ENCODE measurements at places on chromosomes 4 and X. TPM values are rescaled to one million over a fixed set of nuclear protein-coding genes. Genes with fewer than 3 reads are reported as not detected.

GRCh38 chrX:68827256-68827655 lies 1.6 kb upstream of the EFNB1 start:
- no peaks in the 10 kb centered on the region for H3K36me3 ChIP-seq
- H3K4me3 ChIP-seq, result no peak overlapping the region
- H3K4me1 ChIP-seq, result no peaks in the 10 kb centered on the region

DNA sequence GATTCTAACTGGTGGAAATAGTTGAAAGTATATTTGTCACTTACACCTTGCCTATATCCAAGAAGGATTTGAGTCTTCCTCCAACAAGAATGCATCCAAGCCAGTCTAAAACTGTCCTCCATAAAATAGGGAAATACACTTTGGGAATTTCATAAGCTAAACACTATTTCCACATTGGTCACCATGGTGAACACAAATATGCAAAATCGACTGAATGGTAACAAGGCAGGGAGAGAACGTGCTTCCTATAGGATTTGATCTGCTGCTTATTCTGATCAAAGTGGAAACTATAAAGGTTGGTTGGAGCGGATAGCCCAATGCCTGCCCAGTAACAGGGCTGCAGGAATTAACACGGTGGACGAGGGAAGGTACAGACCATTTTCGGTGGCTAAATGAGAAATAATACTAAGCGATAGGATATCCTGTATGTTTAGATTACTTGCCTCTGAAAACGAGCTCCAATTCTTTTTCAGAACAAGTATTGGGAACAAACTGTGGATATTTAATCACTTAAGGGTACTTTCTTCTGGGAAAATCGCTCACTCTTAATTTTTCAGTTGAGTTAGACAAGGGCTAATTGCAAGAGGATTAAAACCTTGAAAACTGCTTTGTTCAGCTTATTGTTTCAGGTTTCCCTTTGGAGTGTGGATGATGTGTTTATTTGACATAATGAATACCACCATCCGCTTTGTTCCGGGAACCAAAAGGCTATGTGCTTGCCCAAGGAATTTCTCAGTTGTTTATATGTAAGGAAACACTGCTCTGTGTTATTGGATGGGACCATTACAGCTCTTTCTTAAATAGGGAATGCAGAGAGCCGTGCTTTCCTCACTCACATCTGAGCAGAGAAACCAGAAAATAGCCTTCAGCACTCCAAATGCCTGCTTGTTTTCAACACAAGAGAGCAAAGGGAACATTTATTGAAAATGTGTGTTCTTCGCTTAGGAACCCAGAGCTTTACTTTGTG lies 194.4 kb downstream of the CBR4 start:
- H3K4me1 ChIP-seq, result no peaks in the 10 kb centered on the region
- peak overlapping the region; percentile 59 for H3K27ac ChIP-seq
- H3K4me3 ChIP-seq, result no peak overlapping the region
- no peaks in the 10 kb centered on the region for H3K27me3 ChIP-seq
- no peak for DNase-seq

DNA sequence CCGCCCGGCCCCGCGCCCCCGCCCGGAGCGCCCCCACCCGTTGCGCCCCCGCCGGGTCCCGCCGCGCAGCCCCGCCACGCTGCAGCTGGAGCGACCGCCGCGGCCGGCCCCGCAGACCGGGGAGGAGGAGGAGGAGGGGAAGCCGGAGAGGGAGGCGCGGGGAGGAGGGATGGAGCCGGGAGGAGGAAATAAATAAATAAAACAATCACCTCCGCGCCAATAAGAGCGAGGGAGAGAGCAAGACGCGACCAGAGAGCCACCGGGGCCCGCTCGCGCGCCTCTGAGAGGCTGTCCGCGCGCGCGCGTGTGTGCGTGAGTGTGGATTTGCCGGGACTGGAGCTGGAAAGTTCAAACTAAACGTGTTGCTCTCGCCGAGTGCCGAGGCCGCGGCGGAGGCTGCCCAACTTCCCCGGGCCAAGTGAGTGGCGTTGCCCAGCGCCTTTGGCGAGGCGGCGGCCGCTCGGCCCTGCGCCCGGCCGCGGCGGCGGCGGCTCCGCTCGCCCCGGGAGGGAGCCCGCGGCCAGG lies 2184.4 kb upstream of the TENM3 start:
- peak overlapping the region; percentile 17 for H3K4me3 ChIP-seq
- DNase-seq, result peak; percentile 81
- H3K27ac ChIP-seq, result no peak overlapping the region
- H3K4me1 ChIP-seq, result no peaks in the 10 kb centered on the region
- H3K27me3 ChIP-seq, result no peaks in the 10 kb centered on the region

DNA sequence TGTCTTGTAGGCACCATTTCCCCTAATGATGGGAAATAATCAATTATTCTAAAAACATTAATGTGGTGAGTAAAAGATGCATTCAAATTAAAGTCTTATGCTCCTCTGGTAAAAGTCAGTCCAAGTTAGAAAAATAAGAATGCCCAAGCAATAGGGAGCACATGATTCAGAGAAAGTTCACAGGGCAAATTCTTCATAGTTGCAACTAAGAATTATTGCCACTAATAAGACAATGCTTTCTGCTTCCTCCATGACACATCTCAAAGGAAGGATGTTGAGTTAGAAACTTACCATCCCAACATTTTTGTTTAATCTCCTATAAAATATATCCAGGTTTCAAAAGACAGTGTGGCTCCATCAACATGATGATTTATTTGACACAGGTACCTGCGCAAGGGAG lies 26.3 kb downstream of the PHOX2B start:
- H3K27me3 ChIP-seq, result no peaks in the 10 kb centered on the region
- no peak overlapping the region for H3K4me3 ChIP-seq
- no peak for DNase-seq
- H3K36me3 ChIP-seq, result no peaks in the 10 kb centered on the region
- no peak overlapping the region for H3K27ac ChIP-seq

USP51 gene
- total RNA-seq, result 4.6 TPM

- no peak for DNase-seq
- no peak overlapping the region for H3K4me3 ChIP-seq
- H3K27me3 ChIP-seq, result no peaks in the 10 kb centered on the region
- H3K36me3 ChIP-seq, result no peaks in the 10 kb centered on the region
- no peaks in the 10 kb centered on the region for H3K4me1 ChIP-seq
- no peak overlapping the region for H3K27ac ChIP-seq
Measured at GRCh38 chr4:71300964-71301363, 37.9 kb upstream of the SLC4A4 start.

GRCh38 chrX:13411496-13412207 lies 91.8 kb upstream of the ATXN3L start:
- H3K4me1 ChIP-seq, result no peaks in the 10 kb centered on the region
- H3K36me3 ChIP-seq, result no peaks in the 10 kb centered on the region
- no peak overlapping the region for H3K4me3 ChIP-seq
- no peak for DNase-seq

PDZD4 gene
- total RNA-seq, result 7.0 TPM

- DNase-seq, result peak; percentile 32
- H3K4me1 ChIP-seq, result no peaks in the 10 kb centered on the region
- H3K27ac ChIP-seq, result no peak overlapping the region
- H3K4me3 ChIP-seq, result no peak overlapping the region
- H3K36me3 ChIP-seq, result no peaks in the 10 kb centered on the region
Measured at GRCh38 chr4:73583666-73584065, 36.6 kb downstream of the RASSF6 start.

DNA sequence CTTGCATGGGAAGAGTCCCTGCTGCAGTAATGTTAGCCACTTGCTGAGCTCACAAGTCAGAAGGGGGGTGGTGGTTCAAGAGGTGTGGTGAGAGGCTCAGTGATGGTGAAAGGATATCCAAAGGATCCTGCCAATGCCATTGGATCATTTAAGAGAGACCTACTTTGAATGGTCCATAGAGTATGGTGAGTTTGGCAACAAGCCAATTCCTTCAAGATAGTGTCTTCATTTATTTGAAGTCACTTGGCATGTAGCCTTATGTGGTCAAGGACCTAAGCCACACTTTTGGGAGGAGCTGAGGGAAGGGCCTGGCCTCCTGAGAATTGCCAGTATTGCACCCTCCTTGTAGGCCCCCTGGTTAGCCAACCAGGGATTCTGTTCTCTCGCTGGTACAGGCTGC lies 87.9 kb downstream of the TSPAN7 start:
- peaks cover 4% of the 10 kb centered on the region for H3K4me1 ChIP-seq
- no peak overlapping the region for H3K4me3 ChIP-seq
- no peak for DNase-seq
- H3K36me3 ChIP-seq, result no peaks in the 10 kb centered on the region
- H3K27me3 ChIP-seq, result no peaks in the 10 kb centered on the region

DNA sequence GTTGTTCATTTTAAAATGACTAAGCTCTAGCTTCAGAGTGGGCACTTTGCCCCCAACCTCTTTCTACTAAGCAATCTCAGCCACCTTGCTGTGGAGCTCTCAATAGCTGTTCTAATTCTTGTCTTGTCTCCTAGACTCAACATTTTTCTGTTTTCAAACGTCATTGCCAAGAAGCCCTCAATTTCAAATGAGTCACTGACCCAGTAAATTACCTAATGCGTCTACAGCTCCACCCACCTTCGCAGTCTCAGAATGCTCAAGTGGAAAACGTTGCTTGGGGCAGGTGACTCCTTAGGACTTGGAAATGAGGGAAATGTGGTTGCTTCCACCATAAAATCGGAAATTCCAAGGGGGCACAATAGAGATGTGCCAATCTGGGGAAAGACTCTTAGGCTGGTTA lies 59.0 kb downstream of the ING2 start:
- no peak for DNase-seq
- no peak overlapping the region for H3K4me3 ChIP-seq
- H3K27me3 ChIP-seq, result no peaks in the 10 kb centered on the region
- H3K36me3 ChIP-seq, result no peaks in the 10 kb centered on the region
- no peak overlapping the region for H3K27ac ChIP-seq

CDS1 gene
- total RNA-seq, result 18.8 TPM

DNA sequence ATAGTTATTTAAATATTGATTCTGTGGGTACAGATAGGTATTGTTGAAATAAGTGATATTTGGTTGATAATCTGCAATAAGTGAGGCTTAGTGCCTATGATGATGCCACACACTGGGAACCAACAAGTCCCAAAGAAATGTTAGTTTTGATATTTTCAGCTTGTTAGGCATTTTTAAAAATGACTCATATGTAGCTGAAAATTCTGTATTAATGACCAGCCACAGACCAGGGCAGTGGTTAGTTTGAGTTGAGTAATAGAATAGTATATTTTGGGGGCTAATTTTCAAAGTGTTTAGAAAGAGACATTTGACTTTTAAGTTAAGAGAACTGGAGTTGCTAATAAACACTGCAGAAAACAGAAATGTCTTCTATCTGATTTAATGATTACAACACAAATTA lies 9.4 kb downstream of the INTU start:
- DNase-seq, result no peak
- H3K4me1 ChIP-seq, result no peaks in the 10 kb centered on the region
- H3K4me3 ChIP-seq, result no peak overlapping the region
- H3K27ac ChIP-seq, result no peak overlapping the region
- H3K36me3 ChIP-seq, result no peaks in the 10 kb centered on the region
- H3K27me3 ChIP-seq, result no peaks in the 10 kb centered on the region

NPNT gene
- 78.3 TPM for total RNA-seq

GRCh38 chrX:155899366-155899765 lies 18.2 kb downstream of the VAMP7 start:
- no peaks in the 10 kb centered on the region for H3K27me3 ChIP-seq
- no peaks in the 10 kb centered on the region for H3K4me1 ChIP-seq
- H3K27ac ChIP-seq, result no peak overlapping the region
- no peaks in the 10 kb centered on the region for H3K36me3 ChIP-seq

DNA sequence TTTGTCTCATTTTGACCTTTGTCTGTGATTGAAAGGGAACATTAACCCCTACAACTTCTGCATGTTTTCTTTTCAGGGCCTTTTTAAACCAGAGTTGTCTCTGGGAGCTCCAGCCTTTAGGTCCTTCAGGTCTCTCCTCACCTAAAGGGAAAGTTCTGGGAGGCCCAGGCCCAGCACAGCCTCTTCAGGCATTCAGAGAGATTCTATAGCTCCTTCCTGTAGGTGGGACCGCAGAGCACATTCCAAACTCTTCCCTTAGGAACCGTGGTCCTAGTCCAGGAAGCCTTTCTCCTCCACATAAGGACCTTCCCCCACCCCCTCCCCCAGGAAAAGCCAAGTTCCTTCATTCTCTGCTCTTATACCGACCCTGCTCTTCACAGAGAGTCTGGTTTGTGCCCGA lies 14.9 kb downstream of the NKX6-1 start:
- H3K27ac ChIP-seq, result no peak overlapping the region
- H3K27me3 ChIP-seq, result peaks cover 74% of the 10 kb centered on the region
- no peaks in the 10 kb centered on the region for H3K36me3 ChIP-seq
- H3K4me3 ChIP-seq, result no peak overlapping the region
- H3K4me1 ChIP-seq, result peaks cover 5% of the 10 kb centered on the region

DNA sequence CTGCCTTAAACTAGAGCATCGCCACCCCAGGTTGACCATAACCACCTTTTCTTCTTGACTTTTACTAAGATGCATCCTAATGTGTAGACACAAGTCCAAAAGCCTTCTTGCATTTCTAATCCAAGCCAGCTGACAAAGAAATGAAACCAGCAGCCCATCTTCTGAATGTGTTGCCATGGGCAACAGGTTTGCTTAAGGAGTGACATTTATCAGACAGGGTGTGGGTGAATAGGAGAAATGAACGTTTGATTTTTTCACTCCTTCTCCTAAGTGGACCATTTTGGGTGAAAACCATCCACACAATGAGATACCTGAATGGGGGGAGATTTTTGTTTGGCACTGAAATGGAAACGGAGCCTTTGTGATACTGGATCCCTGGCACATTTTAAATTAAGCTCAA lies 72.7 kb upstream of the C4orf50 start:
- H3K27ac ChIP-seq, result no peak overlapping the region
- no peaks in the 10 kb centered on the region for H3K4me1 ChIP-seq
- no peaks in the 10 kb centered on the region for H3K36me3 ChIP-seq

KLHL4 gene
- 2.1 TPM for total RNA-seq

DNA sequence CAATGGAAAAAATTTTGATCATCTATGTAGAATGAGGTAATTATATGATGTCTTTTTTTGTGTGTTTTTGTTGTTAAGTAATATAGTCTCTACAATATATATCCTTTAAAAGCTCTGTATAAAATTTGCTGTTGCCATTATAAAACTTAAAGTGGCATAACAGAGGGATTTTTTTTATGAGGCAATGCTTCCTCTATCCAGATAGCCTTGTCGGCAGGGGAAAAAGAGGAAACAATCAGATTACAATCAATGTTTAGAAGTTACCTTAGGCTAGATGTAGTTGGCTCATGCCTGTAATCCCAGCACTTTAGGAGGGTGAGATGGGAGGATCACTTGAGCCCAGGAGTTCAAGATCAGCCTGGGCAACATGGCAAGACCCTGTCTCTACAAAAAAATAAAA lies 86.8 kb downstream of the DIAPH2 start:
- H3K27me3 ChIP-seq, result no peaks in the 10 kb centered on the region
- no peak overlapping the region for H3K4me3 ChIP-seq
- H3K4me1 ChIP-seq, result no peaks in the 10 kb centered on the region
- no peak for DNase-seq
